Glomerular endothelial cell (primary cell): ENCODE measurements at places on chromosomes 7 and 10. TPM values are rescaled to one million over a fixed set of nuclear protein-coding genes. Genes with fewer than 3 reads are reported as not detected.

LRIT1 gene
- total RNA-seq, result not detected in 2 replicates

MOGAT3 gene
- total RNA-seq, result not detected in 2 replicates

TWIST1 gene
- 0.19 and 1.8 TPM in 2 replicates for total RNA-seq

ZNF117 gene
- 13.6 and 20.4 TPM in 2 replicates for total RNA-seq

SRI gene
- 139 and 149 TPM in 2 replicates for total RNA-seq

PTF1A gene
- total RNA-seq, result not detected in 2 replicates

INMT gene
- 0.05 and 0.12 TPM in 2 replicates for total RNA-seq

TMEM72 gene
- not detected in 2 replicates for total RNA-seq

ATRNL1 gene
- 5.3 and 8.0 TPM in 2 replicates for total RNA-seq

TRIM74 gene
- total RNA-seq, result 0.76 TPM in 1 of 2 replicates, not detected in the other

LIPK gene
- not detected in 2 replicates for total RNA-seq

ENO4 gene
- total RNA-seq, result not detected in 2 replicates

SFMBT2 gene
- total RNA-seq, result 3.1 and 4.8 TPM in 2 replicates
